ENCODE measurements at places on chromosomes 4 and X. TPM values are rescaled to one million over a fixed set of nuclear protein-coding genes. Genes with fewer than 3 reads are reported as not detected.

TCEAL2 gene
- not detected for polyA plus RNA-seq

EVC2 gene
- polyA plus RNA-seq: 0.79 TPM

DNA sequence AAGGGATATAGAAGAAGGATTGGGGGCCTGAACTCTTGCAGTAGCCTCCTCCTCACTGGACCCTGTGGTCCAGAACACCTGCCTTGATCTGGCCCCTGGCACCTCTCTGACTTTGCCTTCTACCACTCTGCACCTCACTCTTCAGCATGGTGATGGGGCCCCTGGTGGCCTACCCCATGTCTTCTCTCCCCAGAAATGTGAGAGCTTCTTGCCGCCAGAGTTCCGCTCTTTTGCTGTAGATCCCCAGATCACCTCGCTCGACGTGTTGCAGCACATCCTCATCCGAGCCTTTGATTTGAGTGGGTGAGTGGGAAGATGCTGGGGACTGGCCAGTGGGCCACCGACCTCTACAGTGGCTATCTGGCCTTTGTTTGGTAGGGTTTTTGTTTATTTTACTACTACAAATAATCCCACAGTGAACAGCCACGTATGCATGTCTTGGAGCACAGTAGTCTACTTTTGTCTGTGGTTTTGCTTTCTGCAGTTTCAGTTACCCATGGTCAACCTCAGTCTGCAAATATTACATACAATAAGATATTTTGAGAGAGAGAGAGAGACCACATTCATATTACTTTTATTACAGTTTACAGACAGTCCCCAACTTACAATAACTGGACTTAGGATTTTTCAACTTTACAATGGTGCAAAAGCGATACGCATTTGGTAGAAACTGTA, 1.8 kb downstream of the TBC1D25 start:
- no peak for DNase-seq

GRCh38 chrX:109190542-109190941, 291.3 kb downstream of the GUCY2F start:
- no peak for DNase-seq

DNA sequence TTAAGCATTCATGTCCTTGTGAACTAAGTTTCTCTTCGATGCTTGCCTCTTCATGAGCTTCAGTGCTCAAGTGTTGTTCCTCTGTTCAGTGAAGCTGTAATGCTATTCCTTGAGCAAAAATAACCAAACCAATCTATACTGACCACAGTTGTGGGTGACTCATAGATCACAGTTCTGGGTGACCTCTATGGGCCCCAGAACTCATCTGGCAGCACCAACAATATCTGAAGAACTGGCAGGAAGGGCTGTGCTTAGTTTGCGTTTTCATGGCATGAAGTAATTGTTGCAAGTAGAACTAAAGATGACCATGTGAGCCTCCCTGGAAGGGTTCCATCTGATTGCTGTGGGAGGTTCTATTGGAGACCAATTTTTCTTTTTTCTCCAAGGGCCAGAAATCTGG, 106.2 kb downstream of the CCNG2 start:
- DNase-seq: no peak

DNA sequence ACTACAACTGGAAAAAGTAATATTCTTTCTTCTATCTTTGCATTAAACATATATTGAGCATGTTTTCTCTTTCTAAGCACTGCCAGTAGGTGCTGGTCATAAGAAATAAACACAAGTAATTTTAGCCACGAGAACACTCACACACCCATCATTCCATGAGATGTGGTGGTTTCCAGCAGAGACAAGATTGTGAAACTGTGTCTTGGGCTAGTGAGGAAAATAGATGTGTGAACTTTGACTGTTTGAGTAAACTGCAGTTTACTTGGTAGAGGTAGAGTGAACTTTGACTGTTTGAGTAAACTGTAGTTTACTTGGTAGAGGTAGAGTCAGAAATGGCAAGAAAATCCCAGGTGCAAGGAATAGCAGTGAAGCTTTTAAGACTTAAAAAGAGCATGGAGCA, 300.9 kb upstream of the HS3ST1 start:
- peak; percentile 61 for DNase-seq

DNA sequence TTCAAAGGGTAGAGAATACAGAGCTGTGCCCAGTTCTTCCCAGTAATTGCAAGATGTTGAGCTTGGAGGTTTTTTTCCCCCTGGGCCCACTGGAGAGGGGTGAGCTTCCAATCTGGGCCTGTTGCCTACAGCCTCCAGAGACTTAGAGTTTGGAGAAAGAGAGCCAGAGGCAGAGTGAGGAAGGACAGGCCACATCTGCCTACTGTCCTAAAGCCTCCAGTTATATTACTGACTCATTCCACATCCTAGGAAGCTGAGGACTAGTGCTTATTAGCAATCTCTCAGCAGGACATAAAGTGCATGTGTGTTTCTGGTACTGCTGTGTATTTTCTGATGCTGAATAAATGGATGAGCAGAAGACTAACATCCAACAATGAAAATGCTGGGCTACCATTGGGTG, 181.0 kb upstream of the MAMLD1 start:
- DNase-seq: no peak

DNA sequence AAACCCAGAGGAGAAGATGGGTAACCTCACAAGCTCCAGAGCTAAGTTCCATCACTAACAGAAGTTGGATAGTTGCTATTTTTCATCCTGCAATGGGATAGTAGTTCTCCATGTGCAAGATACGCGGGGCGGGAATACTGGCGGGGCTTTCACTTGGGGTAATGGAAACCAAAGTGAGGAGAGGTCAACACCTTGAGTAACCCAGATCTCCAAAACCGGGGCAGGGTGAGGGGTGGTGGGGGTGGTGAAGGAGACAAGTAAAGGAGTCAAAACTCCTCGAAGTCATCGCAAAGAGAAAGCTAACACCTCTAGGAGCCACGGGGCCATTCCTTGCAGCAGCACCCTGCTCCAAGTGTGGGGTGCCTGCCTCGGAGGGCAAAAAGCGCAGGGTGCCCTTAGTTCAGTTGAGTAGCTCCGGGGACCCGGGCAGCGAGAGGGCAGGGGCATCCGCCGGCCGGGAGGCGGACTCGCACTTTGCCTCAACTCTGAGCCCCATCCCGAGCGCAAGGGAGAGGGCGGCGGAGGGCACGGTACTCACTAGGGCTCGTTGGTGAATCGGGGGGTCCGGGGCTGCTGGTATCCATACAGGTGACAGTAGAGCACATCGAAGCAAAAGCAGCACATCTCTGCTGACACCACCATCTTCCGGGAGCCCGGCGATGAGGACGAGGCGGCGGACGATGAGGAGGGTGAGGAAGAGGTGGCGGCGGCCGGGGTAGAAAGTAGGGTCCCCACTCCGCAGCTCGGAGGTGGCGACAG, 645 bp downstream of the AMMECR1 start:
- no peak for DNase-seq

DNA sequence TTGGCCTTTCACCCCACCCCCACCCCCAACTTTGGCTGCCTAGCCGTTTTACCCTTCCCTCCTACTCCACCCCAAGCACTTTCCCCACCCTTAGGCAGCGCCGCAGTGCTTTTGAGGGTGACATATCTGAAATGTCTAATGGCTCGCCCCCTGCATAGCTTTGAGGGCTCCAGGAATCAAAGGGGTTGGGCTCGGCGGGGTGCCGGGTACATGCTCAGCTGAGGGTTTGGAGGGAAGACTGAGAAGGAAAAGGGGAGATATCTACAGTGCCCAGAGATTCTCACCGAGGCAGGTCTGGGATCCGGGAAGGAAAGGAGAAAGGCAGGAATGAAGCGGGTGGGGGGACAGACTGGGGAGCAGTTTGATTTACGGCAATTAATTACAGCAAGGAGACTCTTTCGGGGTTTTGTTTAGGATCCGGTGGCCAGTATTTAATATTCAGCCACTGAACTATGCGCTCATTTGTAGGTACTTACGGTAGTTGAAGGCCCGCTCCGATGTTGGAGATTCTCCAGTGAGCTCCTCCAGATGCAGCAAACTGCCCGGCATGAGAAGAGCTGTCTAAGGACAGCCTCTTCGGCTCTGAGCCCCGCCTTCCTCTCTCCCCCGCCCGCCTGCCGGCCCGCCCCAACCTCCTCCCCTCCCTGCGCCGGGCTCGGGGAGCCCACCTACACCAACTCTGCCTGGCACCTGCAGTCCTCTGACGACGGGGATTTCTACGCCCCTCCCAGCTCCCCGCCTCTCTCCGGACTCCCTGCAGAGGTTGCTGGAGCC, at the start of gene IGSF1:
TSS of gene IGSF1 (minus strand) at position 569 of the 774 bp plus-strand sequence. CDS start 2,632 bp downstream, outside the sequence.
- DNase-seq: no peak

DACH2 gene
- polyA plus RNA-seq: 0.05 TPM

DNA sequence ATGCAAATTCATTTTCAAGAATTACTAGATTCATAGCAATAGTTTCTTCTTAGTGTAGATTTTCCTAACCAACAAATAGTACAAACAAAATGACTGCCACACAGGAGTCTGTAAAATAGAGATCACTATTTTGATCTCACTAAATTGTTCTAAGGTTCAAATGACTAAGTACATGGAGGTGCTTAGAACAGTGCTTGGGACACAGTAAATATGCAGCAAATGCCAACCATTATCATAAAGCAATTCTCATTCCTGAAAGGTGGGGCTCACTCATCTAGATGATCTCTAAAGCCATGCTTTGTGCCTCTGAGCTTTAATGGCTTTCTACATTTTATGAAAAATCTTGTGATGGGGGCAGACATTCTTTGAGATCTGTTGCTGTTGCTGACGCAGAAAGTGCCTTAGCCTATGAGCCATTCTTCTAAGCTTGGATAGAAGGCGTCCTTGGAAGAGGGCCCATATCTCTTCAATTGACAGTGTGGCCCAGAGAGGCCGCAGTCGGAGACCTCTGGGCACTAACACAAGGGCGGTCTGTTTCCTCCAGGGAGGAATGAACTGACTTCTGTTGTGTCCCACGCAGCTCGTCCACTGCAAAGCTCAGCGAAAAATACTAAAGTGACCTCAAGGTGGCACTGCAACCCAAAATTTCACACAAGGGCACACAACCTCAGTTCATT, 23.5 kb downstream of the TLR10 start:
- DNase-seq: peak; percentile 24

- DNase-seq: no peak
Observed at GRCh38 chrX:13764281-13764680, 29.7 kb downstream of the OFD1 start.

DNA sequence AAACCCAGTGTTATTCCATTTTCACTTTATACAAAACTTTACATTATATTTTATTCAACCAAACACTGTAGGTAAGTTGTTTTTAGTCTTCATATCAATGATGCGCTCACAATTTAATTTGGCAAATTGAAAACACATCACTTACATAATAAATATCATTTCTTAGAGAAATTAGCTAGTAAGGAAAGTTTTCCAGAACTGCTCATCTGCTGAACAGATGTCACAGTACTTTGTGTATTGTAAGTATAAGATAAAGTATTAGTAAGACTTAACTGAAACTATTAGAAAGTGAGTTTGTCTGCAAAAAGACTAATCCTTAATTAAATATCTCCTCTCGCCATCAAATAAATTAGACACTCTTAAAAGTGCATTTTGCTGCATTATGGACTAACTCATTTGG, 108.7 kb upstream of the PACRGL start:
- DNase-seq: no peak

DNA sequence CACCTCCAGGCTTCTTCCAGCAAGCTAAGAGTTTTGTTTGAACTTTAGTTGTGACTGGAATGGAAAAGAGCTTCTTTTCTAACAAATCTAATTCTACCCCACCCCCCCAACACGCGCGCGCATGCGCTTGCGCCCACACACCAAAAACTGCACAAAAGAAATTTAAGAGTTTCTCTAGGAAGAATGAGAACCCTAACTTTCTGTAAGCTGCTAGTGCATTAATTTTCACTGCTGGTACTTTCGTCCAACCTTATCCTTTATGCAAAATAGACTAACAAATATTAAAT, 9.0 kb upstream of the INTU start:
- peak; percentile 45 for DNase-seq

DNA sequence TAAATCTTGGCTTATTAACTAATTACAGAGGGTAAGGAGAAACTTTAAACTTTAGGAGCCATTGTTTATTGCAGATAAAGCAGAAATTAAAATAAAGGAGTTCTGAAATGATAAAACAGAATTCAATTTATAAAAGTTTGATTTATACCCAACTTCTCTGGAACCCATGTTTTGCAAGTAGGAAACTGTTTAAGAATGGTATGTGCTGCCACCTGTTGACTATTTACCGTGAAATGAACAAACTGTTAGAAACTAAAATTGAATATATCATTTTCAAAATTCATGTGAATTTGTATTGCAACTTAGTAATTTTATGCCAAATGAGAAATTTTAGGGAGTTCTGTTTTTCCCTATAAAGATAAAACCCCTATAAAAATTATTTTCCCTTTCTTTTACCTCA, 11.0 kb upstream of the TBC1D8B start:
- DNase-seq: no peak

GRCh38 chrX:40170830-40171512, 73.2 kb upstream of the BCOR start:
- DNase-seq: no peak

RHOXF2B gene
- polyA plus RNA-seq: not detected

DNA sequence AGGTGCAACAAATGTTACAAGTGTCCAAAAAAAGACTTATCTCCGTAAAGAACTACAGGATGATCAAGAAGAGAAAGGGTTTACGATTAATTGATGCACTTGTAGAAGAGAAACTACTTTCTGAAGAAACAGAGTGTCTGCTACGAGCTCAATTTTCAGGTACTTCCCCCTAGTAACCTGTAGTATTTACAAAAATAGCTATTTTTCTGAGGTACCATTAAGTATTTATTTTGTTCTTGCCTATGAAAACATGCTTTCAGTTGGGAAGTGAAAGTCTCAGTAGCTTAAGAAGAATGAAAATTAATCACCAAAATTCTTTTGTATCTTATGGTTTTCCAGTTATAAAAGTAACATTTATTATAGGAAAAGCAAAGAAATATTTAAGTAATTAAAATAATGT, 5.9 kb downstream of the THAP9 start:
- DNase-seq: no peak

GRCh38 chr4:81466841-81467671, 4.7 kb downstream of the RASGEF1B start:
- peak; percentile 87 for DNase-seq
